ENCODE measurements at places on chromosomes 2 and 18. TPM values are rescaled to one million over a fixed set of nuclear protein-coding genes. Genes with fewer than 3 reads are reported as not detected.
A peak's percentile ranks its signal among the peaks of the same experiment; 100 is the strongest.

Gene CD28
- not detected for total RNA-seq

- DNase-seq, result peak; percentile 43
These were observed 48.9 kb downstream of the LDLRAD4 start for GRCh38 chr18:13267431-13267873.

- no peak for DNase-seq
These were observed 78.2 kb downstream of the FBXO15 start for GRCh38 chr18:74069178-74070050.

DNA sequence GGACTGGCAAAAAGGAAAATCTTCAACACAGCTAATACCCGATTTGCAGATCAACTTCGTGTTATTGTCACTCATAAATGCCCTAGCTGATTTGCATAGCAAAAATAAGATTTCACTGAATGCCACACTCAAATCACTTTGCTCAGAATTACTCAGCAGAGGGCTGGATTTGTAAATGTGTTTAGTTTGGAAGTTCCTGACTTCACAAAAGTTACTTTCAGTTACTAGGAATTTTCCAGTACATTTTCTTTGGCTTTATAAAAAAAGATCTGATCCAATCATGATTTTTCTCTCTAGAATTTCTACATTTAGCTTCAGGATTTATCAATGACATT is 433.3 kb upstream of the ID2 start:
- DNase-seq, result no peak

GRCh38 chr18:64589000-64589399 is 440.1 kb upstream of the LINC00305 start:
- DNase-seq, result no peak

- DNase-seq, result peak; percentile 51
These were observed 99.1 kb downstream of the ALPK2 start for GRCh38 chr18:58529714-58530354.

DNA sequence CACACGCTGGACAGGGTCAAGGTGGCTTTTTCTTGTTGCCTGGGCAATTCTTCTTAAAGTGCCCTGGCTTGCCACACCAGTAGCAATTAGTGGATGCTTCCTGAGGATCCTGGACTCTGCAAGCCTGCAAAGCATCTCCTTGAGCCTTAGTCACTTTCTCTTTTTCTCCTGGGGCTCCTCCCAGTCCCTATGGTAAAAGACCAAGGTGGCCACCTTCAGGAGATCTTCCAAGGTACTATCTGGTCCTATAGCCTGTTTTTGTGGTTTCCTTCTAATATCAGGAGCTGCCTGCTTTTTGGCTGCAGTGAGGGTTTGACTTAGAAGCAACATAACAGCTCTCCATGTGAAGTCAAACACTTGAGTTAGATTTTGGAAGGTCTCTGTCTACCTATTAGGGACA is 33.3 kb upstream of the GMCL1 start:
- no peak for DNase-seq

- peak; percentile 10 for DNase-seq
These were observed 268.4 kb downstream of the METTL4 start for GRCh38 chr18:2302628-2303516.

DNA sequence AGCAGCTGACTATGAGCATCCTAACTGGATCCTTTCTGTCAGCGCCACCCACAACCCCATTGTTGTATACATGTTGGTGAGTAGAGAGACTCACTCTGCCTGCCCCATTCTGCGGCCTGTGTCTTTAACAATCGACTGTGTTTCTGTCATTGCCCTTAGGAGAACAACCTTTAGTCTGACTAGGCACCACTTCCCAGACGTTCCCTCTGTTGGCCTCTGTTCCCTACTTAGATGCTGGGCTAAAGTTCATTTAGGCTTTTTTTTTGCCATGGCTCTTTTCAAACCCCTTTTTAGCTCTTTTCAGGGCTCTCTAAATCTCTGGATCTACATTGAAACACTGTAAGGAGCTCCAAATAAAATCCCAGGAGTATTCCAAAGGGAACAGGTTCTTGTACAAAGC is 20.5 kb upstream of the ACAA2 start:
- no peak for DNase-seq

GRCh38 chr18:2027016-2027415 is 544.3 kb downstream of the METTL4 start:
- no peak for DNase-seq

DNA sequence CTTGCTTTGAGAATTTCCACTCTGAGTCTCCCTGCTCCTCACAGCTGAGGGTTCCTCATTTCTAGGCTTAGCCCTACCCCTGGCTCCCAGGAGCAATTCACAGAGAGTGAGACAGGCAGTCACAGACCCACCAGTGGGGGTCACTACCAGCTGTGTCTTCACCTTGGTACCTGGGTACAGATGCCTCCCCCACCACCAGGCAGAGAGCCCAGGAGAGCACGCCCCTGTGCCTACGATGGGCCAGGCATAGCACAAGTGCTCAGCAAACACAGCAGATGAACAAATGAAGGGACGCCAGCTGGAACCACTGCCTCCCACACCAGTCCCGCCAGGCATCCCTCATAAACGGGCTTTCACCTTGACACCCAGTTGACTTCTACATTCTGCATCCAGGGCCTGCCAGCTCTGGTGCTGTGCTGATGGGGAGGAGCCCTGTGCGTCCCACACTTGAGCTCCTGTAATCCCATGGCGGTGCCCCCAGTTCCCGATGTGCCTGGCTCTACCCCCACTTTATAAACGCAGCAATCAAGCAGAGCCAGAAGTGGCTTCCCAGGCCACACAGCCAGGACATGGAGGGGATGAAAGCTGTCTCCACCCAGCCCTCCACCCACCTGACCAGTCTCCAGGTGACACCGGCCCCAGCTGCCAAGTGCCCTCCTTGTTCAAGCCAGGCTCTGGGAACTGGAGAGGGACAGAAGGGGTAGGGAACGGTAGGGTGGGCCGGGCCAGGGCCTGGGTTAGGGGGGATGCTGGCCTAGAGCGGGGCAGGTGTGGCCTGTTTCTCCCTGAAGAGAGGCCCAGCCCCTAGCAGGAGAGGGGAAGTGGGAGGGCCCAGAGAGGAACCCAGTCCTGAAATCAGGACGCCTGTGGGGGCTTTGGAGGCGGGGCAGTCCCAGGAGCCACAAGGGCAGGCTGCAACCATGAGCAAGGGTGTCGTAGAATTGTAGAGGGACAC is 42.5 kb downstream of the SCTR start:
- DNase-seq, result no peak

DNA sequence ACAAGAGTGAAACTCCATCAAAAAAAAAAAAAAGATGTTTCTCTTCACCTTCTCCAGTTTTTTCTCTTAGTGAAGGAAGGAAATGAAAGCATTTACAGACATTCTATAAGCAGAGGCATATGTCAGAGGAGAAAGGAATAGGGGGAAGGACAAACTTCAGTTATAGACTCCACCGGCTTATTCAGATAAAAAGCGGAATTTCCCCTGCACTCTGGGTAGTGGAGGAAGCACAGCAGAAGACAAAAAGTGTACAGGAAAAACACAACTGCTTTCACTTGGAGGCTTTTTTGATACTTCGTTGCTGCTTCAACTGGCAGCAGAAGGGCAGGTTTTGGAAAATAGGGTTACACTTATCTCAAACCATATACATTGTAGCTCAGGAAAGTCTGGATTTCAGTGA is 3.2 kb upstream of the MGAT4A start:
- DNase-seq, result no peak

DNA sequence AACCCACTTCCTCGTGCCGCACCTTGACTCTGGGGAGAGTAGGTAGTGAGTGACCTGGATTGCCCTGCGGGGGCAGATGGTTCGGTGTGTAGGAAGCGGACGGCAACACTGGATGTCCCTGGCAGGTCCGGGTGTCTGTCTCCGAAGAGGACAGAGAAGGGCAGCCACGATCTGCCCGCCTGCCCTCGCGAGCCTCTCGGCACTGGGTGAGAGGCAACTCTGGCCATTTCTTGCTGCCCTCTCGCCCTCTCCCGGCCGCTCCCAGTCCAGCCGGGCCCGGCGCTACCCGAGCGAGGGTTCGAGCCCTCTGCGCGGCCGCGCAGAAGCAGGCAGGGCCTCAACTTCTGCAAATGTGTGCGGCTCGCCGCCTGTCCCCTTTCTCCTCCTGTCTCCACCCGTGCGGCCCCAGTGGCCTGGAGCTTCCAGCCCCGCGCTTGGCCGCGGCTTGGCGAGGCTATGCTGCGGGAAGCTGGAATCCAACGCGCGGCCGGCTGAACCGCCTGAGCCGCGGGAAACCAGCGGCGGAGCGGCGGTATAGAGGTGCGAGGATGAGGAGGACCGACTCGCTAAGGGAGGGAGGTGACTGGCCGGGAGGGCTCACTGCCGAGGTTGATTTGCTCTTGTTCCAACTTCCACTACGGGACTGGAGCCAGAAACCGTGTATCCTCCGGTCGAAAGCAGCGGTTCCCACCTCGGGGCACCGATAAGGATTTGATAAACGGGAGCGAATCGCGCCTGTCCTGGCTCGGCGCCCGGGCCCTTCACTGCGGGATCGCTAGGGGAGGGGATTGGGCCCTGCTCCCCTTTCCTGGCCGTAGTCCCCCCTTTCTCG is 1.5 kb downstream of the EPAS1 start:
- DNase-seq, result peak; percentile 51

- no peak for DNase-seq
These were observed 330.8 kb downstream of the CYP26B1 start for GRCh38 chr2:71816815-71817214.

- no peak for DNase-seq
These were observed 421.3 kb upstream of the NXPH2 start for GRCh38 chr2:139201516-139201915.

DNA sequence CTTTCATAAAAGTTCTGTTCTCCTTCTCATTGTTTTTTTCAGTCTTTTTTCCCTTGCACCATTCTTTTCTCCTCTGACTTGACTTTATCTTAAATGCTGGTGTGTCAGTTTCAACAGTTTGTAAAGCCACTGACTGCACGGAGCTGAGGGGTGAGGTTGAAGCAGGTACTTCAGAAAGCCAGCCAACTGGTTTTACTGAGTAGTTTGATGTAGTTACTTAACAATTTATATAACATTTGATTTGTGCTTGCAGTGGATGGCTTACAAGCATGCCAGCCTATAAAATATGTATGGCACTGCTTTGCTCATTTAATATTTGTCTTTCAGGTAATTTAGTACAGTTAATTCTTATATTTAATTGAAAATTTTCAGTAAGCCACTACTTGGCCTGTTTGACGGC is 55.4 kb downstream of the FAM171B start:
- no peak for DNase-seq

DNA sequence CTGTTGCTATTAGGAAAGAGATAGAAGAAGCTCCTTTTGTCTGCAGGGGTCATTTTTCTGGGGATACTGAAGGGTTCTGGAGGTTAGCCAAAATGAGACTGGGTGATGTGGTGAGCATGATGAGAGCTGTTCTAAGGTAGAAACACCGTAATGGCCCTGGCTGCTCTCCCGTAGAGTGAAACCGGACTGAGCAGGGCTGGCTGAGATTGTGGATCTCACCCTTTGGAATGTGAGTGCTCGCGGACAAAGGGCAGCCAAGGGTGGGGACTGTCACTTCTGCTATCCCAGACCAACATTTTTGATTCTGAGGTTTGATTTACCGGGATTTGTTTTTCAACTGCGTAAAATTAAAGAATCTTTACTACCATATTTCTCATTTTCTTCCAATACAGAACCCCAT is 36.2 kb downstream of the TNFRSF11A start:
- DNase-seq, result no peak

GRCh38 chr2:10383960-10384734 is 64.0 kb downstream of the ODC1 start:
- DNase-seq, result no peak

- DNase-seq, result no peak
These were observed 15.7 kb downstream of the SH3RF3 start for GRCh38 chr2:109144721-109145120.

GRCh38 chr2:188577231-188577630 is 285.6 kb downstream of the GULP1 start:
- DNase-seq, result no peak

DNA sequence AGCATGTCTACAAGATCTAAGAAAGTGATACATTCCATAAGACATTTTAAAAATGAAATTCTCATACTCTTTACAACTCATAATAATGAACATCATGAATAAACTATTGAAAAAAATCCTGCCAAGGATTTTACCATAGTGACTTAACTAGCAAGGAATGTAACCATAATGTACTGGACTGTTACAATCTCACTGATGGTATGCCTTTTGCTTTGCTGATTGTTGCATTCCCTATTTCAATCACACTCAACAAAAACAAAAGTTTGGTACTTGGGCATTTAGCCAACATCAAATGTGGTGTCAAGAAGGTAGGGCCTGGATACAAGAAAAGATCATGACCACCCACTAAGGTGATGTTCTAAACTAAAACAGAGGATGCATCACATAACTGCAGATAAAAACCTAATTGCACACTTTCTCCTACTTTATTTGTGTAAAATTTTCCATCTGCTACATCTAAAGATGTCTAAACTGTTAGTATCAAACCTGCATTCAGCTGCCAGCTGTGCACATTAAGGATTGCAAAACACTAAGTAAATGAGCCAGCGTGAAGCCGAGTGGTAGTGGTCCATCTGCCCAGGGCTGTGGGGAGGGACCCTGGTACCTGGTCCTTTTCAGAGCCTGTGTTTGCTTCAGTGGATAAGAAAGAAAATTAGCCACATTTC is 564.4 kb downstream of the ZEB2 start:
- DNase-seq, result no peak

DNA sequence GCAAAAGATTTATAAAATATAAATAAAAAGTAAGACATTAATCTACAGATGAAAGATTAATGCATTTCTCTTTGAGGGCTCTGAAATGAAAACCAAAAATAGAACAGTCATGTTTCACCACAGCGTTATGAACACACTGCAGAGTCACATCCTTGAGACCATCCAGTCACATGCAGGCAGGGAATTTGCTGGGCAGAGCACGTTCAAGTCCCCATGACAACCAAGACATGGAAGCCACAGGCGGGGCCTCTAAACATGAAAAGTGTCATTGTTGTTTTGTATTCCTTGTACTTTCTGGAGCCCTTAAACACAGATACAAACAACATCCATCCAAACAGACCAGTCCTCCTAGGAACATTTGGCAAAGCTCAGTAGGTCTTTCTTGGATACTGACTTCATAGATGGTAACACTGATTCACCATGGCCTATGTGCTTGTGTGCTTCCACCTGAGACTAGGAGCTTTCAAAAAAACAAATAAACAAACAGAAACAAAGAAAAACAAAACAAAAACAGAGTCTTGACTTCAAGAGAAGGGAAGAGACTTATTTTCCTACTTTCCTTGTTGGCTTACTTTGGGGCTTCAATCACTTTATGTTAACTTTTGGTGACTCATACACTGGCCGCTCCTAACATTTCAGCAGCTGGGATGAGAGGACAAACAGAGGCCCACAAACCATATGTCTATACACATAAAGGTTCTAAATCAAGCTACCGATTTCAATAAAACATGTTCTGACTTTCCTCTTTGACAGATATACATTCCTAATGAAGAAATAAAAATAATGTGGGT is 99.5 kb upstream of the CCDC85A start:
- peak; percentile 48 for DNase-seq
